H1 (cell line): ENCODE measurements at places on chromosomes 1 and 21. TPM values are rescaled to one million over a fixed set of nuclear protein-coding genes. Genes with fewer than 3 reads are reported as not detected.

- no peak for DNase-seq
These were observed 444.2 kb downstream of the SETD4 start for GRCh38 chr21:35616090-35616489.

DNA sequence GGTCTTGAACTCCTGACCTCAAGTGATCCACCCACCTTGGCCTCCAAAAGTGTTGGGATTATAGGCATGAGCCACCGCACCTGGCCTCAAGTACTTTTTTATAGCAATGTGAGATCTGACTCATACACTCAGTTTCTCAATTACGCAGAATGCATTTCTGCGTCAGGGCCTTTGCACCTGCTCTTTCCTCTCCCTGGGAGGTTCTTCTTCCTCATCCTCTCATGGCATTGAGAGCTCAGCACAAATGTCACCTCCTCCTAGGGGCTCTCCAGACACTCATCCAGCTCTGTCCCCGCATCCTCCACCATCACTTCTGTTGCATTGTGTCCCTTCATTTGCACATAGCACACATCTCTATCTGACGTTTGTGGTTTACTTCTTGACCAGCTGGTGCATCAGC is 418.8 kb downstream of the PTPRU start:
- no peak for DNase-seq

SPRR2E gene
- not detected in 2 replicates for total RNA-seq

RPAP2 gene
- 27.5 and 28.4 TPM in 2 replicates for total RNA-seq

RIMKLA gene
- 5.8 TPM in 2 replicates for total RNA-seq
